Fibroblast of upper back skin (primary cell): ENCODE measurements at places on chromosomes 4 and X.
A peak's percentile ranks its signal among the peaks of the same experiment; 100 is the strongest.

DNA sequence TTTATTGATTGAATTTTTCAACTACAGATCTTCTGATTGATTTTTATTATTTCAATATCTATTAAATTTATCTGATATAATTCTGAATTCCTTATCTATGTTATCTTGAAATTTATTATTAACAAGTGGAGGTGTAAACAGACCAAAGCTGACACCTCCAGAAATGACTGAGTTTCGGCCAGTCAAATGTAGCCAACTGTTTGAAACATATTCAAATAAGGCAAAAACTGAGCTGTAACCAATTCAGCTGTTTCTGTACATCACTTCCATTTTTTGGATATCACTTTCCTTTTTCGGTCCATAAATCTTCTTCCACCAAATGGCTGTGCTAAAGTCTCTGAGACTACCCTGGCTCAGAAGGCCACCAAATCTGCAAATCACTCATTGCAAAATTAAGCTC is 2127.3 kb upstream of the AGA start:
- no peak for DNase-seq

DNA sequence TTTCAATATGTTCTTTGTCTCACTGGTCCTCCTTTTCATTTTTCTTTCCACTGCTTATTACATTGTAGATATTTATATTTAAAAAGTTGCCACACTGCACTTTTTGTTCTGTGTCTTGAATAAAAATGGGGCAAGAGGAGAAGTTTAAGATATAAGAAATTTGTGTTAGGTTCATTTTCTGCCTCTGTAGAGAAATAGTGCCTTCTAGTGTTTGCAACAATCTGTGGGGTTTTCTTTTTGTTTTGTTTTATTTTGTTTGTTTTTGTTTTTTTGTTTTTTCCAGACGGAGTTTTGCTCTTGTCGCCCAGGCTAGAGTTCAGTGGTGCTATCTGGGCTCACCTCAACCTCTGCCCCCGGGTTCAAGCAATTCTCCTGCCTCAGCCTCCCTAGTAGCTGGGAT is 20.1 kb upstream of the SMIM14 start:
- DNase-seq, result no peak

- peak; percentile 96 for DNase-seq
Measured at GRCh38 chr4:165461159-165461821, 82.5 kb downstream of the CPE start.

- peak; percentile 57 for DNase-seq
Measured at GRCh38 chrX:40772290-40772689, 36.9 kb upstream of the MED14 start.

- DNase-seq, result peak; percentile 99
Measured at GRCh38 chr4:153541456-153542096, 75.4 kb downstream of the TMEM131L start.

- DNase-seq, result no peak
Measured at GRCh38 chr4:57981123-57981522, 870.9 kb upstream of the IGFBP7 start.

DNA sequence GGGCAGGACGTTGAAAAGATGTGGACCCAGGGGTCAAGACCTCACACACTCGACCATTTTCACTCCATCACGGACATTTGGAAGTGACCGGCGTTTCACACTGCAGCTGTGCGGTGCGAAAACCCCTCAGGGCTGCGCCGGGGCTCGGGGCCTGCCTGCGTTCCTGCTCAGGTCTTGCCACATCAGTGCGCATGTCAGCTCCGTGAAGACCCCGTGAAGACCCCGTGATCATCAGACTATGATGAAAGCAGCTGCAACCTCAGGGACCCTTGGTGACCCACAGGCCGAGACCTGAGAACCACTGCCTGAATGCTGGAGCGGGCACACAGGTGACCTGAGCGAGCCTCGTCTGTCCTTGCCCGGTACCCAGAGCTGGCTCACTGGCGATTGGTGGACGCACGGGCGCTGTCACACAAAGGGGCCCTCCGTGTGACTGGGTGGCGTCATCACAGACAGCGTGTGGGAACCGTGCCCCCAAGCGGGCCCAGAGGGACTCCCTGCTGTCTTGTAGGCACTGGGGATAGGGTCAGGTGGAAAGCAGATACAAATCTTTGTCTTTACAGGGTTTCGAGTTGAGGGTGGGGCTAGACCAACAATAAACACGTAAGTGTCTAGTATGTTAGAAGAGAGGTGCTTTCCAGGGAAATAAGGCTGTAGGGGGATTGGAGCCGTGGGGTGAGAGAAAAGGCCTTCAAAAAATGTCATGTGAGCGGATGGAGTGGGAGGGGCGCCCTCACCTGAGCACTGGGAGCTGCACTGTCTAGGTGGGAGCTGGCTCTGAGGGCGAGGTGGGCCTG is 12.7 kb downstream of the MSANTD1 start:
- DNase-seq, result no peak

GRCh38 chr4:31189938-31190337 is 469.8 kb downstream of the PCDH7 start:
- DNase-seq, result no peak

GRCh38 chr4:62560858-62561257 is 1360.7 kb downstream of the ADGRL3 start:
- no peak for DNase-seq

- no peak for DNase-seq
Measured at GRCh38 chrX:16067886-16068515, 55.4 kb upstream of the GRPR start.

DNA sequence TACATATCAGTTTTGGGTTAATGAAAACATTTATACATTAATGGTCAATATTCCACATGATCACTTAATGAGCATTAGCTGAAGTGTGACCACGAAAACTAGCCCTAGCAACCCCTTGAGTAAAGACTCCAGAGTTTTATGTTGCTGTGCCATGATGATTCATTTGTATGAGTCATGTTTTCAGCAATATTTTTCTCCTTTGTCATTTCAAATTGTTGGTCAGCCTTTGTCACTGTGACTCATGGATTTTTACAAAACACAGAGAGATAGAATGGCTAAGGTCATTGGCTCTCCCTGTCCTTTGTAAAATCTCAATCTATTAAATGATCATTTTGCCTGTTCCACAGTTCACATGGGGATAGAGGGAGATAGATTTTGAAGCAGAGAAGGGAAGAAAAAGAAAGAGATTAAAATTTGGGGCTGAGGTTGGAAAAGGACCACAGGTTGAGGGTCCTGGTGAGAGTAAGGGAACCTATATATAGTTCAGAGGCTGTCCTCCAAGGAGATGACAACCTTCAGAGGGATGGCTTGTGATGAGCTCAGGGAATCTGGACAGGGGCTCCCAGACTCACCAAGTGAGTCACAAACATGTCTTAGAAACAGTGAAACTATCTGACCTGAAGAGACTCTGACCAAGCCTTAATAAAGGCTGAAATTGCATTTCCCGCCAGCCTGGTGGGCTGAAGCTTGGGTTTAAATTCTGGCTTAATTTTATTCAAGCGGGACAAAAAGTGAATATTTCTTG is 25.6 kb downstream of the NR0B1 start:
- peak; percentile 82 for DNase-seq

DNA sequence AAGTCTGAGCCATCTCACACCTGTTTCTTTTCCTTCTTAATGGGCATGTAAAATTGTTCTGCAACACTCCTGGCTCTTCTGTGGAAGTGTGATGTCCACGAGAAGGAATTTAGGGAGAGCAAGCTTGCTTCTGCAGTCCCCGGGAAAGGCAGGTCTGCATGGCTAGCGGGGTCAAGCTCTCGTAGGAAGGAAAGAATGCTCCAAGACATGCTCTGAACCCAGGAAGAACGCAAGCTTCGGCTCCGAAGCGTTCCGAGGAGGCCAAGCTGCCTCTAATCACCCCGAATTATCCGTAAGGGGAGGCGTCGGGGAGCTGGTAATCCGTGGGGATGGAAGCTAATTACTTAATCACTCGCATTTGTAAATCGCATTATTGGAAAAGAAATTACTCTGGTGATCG is 177.7 kb downstream of the CRLF2 start:
- no peak for DNase-seq

DNA sequence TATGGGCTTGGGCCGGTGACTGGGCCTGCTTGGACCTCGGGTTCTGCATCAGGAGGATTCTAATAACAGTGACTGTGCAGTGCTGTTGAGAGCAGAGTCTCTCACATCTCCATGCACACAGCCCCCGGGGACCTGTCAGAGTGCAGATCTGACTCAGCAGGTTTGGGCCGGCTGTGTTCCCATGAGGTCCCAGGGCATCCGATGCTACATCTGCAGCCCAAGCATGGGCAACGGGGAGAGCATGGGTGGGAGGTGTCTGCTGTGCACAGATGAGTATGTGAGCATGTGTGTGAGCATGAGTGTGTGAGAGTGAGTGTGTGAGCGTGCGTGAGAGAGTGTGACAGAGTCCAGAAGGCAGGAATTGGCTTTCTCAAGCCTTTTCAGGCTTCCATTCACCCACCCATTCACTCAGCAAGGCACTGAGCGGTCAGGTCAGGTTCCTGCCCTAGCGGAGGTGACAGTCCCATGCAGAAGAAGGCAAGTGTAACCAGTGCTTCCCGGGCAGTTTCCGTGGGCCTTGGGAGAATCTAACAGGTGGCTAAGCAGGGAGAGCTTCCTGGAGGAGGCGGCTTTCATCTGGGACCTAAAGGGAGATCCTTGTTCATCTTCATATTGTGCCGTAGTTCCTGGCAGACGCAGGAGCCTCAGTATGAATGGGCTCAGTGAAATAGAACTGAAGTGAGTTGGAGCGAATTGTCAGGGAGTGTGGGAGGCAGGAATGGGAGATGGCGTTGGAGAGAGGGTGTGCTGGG is 62.6 kb downstream of the SORCS2 start:
- peak; percentile 46 for DNase-seq

DNA sequence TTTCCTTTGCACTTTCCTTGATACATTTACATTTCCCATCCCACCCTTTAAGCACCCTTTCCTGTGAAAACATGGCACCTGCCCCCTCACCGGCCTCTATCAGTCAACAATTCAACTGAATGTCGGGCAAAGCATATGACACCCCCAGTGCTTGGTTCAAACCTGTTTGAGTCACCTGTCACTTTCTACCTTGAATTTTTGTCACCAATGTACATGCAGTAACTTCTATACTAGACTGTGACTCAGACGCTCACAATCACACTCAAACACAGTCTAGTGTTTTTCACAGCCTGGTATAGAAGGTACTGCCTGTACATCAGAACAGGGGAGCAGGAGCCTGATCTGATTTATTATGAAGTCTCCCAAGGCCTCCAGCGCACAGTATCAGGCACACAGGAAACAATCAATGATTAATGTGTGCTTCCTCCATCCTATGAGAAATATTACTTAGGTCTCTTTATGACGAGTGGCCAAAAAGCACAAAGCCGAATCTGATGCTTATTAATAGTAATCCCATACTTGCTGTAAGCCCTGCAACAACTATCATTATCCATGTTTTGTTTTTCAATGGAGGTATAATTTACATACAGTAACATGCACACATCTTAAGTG is 49.2 kb upstream of the FAM9C start:
- DNase-seq, result no peak

DNA sequence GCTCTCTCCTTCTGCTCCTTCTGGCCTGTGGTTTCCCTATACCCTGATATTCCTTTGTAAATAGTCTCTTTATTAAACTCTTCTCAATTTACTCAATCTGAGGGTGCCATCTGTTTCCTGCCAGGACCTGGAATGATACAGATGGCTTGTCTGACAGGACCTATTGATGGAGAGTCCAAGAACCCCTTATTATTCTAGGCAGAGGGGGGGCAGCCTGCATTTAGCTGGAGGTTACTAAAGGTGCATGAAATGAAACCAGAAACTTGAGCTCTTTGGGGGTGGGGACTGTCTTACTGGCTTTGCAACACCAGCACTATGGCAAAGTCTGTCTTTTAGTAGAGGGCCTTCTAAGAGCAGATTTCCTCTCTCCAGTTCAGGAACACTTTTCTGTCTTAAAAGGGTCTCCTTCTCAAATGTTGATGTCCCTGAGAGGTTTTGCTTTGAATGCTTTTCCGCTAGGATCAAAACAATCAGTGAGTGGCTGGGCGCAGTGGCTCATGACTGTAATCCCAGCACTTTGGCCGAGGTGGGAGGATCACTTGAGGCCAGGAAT is 162.5 kb upstream of the MED14 start:
- DNase-seq, result no peak

GRCh38 chr4:158941895-158942294 is 161.0 kb upstream of the RAPGEF2 start:
- no peak for DNase-seq

DNA sequence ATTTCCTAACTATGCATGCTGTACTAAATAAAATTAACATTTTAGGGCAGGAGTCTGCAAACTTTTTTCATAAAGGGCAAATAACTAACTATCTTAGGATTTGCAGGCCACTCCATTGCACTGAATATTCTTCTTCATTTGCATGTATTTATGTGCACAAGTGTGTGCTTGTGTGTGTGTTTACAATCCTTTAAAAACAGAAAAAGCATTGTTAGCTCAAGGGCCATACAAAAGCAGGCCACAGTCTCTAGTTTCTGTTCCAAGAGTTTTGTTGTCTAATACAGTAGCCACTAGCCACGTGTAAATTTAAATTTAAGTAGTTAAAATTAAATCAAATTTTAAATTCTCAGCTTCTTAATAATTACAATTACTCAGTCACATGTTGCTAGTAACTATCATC is 621.8 kb downstream of the TMA16 start:
- DNase-seq, result no peak

DNA sequence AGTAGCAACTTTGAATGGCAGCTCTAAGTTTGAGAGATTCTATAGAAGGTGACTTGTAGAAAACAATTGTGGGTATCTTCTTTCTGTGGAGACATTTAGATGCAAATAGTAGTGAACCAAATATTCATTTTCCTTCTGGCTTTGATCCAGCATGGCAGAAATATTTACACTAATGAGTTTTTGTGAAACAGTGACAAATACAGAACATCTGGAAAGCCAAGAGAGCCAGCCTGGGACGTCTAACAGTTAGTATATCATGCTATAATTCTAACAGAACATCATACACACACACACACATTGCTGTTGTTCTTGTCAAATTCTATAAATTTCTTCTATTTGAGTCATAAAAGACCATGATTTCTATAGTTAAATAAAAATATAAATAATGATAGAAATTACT is 1777.9 kb downstream of the ARAP2 start:
- peak; percentile 21 for DNase-seq

DNA sequence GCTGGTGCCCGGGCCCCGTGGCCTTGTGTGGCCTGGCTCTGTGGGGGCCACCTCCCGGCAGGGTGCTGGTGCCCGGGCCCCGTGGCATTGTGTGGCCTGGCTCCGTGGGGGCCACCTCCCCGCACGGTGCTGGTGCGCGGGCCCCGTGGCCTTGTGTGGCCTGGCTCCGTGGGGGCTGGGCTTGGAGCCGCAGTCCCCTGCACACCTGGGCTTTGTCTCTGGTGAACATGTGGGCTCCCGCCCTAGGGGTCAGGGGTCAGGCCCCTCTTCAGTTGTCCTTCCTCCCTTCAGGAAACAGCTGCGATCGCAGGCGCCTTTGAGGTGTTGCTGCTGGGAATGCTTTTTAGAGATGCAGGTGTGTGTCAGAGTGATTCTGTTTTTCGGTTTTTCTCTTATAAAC is 17.2 kb downstream of the UVSSA start:
- DNase-seq, result no peak

GRCh38 chrX:16851827-16852226 is 18.3 kb downstream of the RBBP7 start:
- DNase-seq, result no peak
